Activated CD8-positive, alpha-beta T cell treated with anti-CD3 and anti-CD28 coated beads for 36 hours (primary cell): ENCODE measurements at places on chromosomes 5 and 9. TPM values are rescaled to one million over a fixed set of nuclear protein-coding genes. Genes with fewer than 3 reads are reported as not detected.

SHB gene
- total RNA-seq: 3.2 TPM

BNC2 gene
- total RNA-seq: not detected

- no peak overlapping the region for H3K27ac ChIP-seq
- no peak for DNase-seq
- H3K27me3 ChIP-seq: no peaks in the 10 kb centered on the region
- H3K36me3 ChIP-seq: no peaks in the 10 kb centered on the region
- H3K4me1 ChIP-seq: no peaks in the 10 kb centered on the region
- H3K4me3 ChIP-seq: no peak overlapping the region
These were observed 68.7 kb downstream of the PRR16 start for GRCh38 chr5:120532835-120533234.

- no peak for DNase-seq
- no peak overlapping the region for H3K27ac ChIP-seq
- H3K4me3 ChIP-seq: no peak overlapping the region
- no peaks in the 10 kb centered on the region for H3K36me3 ChIP-seq
- H3K4me1 ChIP-seq: no peaks in the 10 kb centered on the region
These were observed 112.2 kb upstream of the SMC2 start for GRCh38 chr9:103981912-103982311.

GRCh38 chr9:684054-684890, 157.2 kb upstream of the DMRT1 start:
- H3K27me3 ChIP-seq: no peaks in the 10 kb centered on the region
- H3K4me1 ChIP-seq: no peaks in the 10 kb centered on the region
- DNase-seq: no peak
- no peaks in the 10 kb centered on the region for H3K36me3 ChIP-seq
- H3K27ac ChIP-seq: no peak overlapping the region

- DNase-seq: peak; percentile 63
- H3K4me3 ChIP-seq: peak overlapping the region; percentile 89
- peaks cover 6% of the 10 kb centered on the region for H3K36me3 ChIP-seq
These were observed 647 bp downstream of the SMARCA2 start for GRCh38 chr9:2015581-2016407.

DNA sequence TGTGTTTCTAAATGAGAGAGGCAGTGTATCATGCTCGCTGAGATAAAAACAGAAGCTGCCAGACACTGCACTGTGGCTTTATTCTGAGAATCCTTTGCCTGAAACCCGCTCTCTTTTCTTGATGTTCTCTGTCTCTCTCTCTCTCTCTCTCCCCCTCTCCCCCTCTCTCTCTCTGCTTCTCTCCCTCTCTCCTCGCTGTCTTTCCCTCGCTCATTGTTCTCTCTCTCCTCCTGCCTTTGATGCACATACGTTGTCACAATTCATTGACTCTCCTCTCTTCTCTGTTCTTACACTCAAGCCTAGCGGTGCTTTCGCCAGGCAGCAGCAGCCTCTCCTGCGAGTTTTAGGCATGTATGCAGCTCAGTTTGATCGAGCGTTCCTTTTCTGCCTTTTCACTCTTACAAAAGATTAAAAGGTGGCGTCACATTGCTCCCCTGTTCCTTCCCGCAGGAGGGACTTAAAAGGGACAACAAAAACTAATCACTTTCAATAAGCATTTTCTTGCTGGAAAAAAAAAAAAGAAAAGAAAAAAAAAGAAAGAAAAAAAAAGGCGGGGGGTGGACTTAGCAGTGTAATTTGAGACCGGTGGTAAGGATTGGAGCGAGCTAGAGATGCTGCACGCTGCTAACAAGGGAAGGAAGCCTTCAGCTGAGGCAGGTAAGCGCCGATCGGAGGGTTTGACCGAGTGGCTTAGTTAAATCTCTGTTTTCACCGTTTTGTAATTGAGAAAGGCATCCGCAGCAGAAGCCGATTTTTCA, 717.9 kb upstream of the WWC1 start:
- H3K36me3 ChIP-seq: no peaks in the 10 kb centered on the region
- no peak for DNase-seq
- no peak overlapping the region for H3K27ac ChIP-seq
- peaks cover 4% of the 10 kb centered on the region for H3K4me1 ChIP-seq

GRCh38 chr5:55143624-55144023, 16.3 kb upstream of the GPX8 start:
- H3K27ac ChIP-seq: no peak overlapping the region
- DNase-seq: no peak
- H3K36me3 ChIP-seq: no peaks in the 10 kb centered on the region
